ENCODE measurements at places on chromosomes 16 and 17. TPM values are rescaled to one million over a fixed set of nuclear protein-coding genes. Genes with fewer than 3 reads are reported as not detected.

DNA sequence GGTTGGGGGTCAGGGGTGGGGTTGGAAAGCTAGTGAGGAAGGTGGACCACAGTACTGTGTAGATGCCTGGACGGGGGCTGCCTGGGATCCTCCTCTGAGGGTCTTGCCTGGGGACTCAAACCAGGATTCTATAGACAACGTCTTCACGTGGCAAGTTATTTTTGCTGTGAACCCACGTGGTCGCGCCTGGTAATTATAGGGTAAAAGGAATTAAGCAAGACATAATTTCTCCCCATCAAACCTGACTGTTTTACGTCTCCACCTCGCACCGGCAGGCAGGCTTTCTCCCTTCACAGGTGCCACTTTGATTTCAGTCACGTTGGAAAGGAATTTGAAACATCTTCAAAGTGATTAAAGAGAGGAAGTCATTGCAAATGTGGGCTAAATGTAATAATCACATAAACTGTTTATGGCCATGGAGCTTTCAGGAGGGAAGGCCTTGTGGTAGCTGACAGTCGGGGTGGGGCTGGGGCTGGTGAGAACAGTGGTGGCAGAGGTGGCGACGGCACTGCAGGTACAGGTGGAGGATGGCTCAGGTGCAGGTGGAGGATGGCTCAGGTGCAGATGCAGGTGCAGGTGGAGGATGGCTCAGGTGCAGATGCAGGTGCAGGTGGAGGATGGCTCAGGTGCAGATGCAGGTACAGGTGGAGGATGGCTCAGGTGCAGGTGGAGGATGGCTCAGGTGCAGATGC lies 197.1 kb upstream of the NLRP1 start:
- no peak for DNase-seq

DNA sequence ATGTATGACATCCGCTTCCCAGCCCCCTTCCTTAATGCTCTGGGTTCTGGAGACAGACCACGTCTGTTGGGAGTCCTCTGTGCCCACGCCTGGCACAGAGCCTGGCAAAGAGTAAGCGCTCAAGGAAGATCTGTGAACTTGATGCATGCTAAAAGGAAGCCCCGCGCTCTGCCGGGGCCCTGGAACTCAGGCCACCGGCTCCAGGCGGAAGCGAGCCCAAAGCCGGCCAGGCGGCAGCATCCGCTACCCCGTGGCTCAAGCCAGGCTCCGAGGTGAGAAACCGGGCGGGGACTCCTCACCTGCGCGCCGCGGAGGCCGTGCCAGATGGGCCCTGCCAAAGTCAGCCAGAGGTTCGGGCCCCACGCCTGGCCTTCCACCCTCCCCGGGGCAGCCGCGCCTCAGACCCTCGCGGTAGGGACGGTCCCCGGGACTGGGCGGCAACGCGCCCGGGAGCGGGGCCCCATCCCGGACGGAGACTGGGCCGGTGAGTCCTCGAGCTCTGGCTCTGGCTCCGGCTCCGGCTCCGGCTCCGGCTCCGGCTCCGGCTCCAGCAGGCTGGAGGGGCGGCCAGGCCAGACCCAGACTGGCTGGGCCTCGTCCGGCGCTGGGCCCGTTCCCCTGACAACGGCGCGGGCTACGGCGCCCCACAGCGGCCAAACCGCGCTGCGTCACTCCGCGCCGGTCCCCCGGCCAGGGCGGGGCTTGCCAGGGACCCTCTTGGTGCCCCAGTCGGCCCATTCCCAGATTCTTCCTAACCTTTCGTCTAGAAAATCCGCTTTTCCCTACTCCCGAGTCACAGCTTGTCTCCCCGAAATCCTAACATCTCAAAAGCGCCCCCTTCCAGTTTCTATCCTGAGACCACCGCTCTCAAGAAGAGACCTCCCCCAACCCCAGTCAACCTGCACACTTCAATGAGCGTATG lies at the start of gene ZDHHC1:
Gene ZDHHC1 (minus strand): TSS at position 606 of the 922 bp plus-strand sequence. CDS start 8,702 bp downstream, outside the sequence.
- peak; percentile 25 for DNase-seq

GRCh38 chr17:45322168-45322567 lies 5.3 kb upstream of the MAP3K14 start:
- no peak for DNase-seq

- no peak for DNase-seq
Measured at GRCh38 chr17:63015824-63016223, 49.8 kb downstream of the TANC2 start.

DNA sequence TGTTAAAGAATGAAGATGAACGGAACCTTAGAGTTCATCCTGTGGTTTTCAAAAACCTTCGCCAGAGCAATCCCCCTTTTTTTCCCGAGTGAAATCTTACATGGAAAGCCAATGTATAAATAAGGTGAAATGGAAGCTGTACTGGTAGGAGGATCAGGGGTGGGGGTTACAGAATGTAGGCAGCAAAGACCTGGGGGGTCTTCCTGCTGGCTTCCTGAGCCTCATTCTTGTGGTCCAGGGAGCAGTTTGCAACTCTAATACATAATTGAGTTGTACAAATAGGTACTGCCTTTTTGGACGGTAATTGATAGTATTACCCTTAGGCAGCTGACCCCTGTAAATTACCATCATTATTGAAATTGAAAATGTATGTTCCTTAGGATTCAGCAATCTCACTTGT lies 34.1 kb downstream of the KSR1 start:
- DNase-seq: no peak

GRCh38 chr16:67169011-67169451 lies 1.3 kb upstream of the NOL3 start:
- DNase-seq: no peak

DNA sequence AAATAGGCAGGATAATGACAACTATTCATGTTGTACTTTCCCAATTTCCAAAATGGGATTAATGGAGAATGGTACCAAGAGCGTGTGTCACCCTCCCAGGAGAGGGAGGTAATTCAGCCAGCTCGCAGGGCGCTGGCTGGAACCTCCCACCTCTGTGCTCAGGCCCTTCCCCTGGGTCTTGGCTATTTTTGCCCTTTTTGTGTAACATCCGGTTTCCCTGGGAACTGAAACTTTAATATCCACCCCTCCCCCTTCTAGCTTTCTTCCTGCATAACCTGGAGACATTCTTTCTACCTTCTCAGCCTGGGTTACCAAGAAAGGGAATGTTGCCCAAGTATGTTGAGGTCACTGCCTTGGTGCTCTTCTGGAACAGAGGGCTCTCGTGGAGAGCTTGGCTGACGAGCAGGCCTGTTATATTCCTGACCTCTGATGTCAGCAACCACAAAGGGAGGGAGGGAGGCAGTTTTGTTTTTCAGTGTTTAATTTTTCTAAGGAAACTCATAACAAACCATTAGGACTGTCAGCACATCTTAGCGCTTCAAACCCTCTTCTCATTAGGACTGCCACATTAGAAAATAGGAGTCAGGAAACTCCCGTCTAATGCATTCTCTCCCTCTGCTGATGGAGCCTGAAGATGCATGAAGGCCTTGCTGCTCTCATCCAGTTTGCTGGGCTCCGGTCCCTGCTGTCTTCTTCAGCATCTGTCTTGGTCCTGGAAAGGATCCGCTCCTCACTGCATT lies 25.6 kb downstream of the ITGB3 start:
- no peak for DNase-seq

GRCh38 chr16:27154705-27155521 lies 48.4 kb upstream of the KDM8 start:
- no peak for DNase-seq

DNA sequence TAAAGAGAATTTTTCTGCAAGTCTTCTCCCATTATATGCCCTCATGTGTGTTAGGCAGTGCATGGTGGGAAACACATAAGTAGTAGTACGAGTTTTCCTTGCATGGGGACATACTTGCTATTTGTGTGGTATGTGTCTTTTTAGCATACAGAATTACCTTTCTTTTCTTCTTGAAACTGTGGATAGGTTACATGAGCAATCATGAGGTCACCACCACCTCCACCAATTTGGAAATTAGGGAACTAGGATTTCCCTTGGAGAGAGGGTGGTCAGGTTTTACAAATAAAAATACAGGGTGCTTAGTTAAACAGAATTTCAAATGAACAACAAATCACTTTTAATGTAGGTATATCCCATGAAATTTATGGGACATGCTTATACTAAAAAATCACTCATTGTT lies 16.3 kb upstream of the AMZ2 start:
- DNase-seq: no peak

DNA sequence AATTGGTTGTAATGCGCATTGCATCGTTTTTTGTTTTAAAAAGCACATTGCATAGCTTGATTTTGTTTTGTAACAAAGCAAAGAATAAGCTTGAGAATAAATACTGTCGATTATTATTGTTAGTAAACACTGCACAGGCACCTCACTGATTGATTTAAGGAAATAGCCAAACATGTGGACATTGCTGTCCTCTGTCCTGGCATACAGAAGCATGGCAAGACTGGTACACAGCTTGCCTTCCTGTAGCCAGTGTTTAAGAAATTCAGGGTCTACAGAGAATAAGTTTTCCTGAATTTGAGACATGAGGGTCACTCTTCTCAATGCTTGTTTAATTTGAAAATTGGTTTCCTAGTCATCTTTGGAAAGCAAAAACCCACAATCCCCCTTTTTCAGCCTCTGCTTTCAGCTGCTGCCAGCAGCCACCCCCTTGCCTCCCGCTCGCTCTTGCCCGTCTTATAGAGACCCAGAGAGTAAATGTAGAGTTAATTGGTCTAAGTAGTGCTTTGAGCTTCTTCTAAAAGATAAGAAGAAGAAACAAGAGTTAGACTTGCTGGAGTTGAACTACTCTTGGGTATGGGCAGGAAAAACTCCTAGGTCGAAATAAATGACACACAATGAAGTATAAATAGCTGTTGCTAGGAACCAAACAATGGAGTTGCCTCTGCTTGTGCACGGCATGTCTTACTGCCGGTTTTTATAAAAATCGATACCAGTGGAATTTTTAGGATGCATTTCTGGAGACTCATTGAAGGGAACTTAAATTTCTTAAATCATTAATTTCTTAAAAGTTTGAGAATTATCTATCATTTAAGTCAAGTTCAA lies 116.6 kb downstream of the MRTFB start:
- no peak for DNase-seq

GRCh38 chr17:73003487-73003886 lies 89.0 kb downstream of the SLC39A11 start:
- no peak for DNase-seq

GRCh38 chr17:40309031-40309948 lies at the start of gene RARA:
Gene RARA, plus strand, starts transcription at chr17:40309180. Its CDS starts 22,039 bp downstream, at chr17:40331219.
- DNase-seq: peak; percentile 48

DNA sequence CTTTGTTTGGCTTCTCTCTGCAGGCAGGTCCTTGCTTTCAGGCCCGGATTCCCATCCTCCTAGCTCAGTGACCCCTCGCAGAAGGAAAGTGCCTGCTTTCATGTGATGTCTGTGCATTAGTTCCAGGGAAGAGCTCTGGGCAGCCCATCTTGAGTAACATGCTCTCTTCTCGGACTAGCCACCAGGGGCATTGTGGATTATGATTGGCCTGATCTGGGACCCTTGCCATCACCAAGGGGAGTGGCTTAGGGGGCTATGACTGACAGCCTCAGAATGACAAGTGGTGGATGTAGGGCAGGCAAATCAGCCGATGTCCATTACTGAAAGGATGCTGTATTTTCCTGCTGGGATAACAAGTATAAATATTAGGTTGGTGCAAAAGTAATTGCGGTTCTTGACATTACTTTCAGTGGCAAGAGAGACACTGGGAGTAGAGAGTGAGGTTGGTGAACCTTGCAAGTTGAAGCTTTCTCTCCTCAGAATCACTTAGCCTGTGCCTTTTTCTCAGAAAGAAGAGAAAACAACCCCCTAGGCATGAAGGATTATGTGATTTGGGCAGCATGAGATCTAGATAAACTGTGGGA lies 71.5 kb upstream of the MPHOSPH6 start:
- no peak for DNase-seq

DNA sequence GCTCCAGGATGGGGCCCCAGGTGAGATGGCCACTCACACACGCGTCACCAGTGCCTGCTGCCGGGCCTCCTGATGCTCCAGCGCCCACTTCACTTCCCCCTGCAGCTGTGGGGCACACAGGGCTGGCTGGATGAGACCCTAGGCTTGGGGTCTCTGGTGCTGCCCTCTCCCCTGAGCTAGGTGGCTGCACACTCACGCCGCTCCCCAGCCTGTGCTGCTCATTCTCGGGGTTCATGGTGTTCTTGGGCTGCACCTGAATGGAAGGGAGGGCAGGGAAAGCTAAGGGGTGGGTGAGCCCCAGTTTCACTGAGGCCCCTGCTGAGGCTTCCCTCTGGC lies 1.2 kb downstream of the CCDC78 start:
- DNase-seq: no peak

CCL7 gene
- not detected for total RNA-seq

GGT6 gene
- total RNA-seq: not detected

IGF2BP1 gene
- total RNA-seq: 1.9 TPM

NOMO2 gene
- total RNA-seq: 78.8 TPM

All from occipital lobe (tissue), 3 donors.